ENCODE measurements at places on chromosomes 16 and 17. TPM values are rescaled to one million over a fixed set of nuclear protein-coding genes. Genes with fewer than 3 reads are reported as not detected.

- DNase-seq, result no peak
Measured at GRCh38 chr17:48440669-48441068, 10.7 kb upstream of the SKAP1 start.

GRCh38 chr16:11050944-11051343 is 106.6 kb downstream of the CLEC16A start:
- DNase-seq, result no peak

GRCh38 chr16:8764525-8765250 is 32.8 kb downstream of the TMEM186 start:
- no peak for DNase-seq

DNA sequence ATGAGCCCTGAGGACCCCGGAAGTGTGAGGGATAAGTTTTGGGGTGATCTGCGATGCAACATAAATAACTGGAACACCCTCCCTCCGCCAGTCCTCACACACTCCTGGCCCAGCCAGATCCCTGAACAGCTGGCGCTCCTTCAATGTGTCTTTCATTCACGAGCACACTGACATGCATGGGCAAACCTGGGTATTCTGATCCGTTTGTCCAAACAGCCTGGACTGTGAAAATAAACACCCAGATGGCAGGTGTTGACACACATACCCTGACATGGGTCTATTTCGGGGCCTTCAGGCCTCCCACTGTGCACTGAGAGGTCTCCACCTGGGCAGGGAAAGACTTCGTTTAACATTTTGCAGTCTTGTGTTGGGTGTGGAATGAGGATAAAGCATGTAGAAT is 3.0 kb upstream of the CPNE2 start:
- no peak for DNase-seq

AGRP gene
- not detected for total RNA-seq

C17orf58 gene
- 8.5 TPM for total RNA-seq

STH gene
- total RNA-seq, result not detected
